ENCODE measurements at places on chromosomes 5 and 9. TPM values are rescaled to one million over a fixed set of nuclear protein-coding genes. Genes with fewer than 3 reads are reported as not detected.

The FRRS1L gene
- polyA plus RNA-seq = 3.7 TPM

The PRRT1B gene
- polyA plus RNA-seq = not detected

The ANGPTL2 gene
- polyA plus RNA-seq = 12.3 TPM

The PRRX2 gene
- polyA plus RNA-seq = 0.83 TPM

The NOTCH1 gene
- polyA plus RNA-seq = 2.6 TPM

The GRXCR2 gene
- polyA plus RNA-seq = not detected

The MTREX gene
- 11.2 TPM for polyA plus RNA-seq

The KCNIP1 gene
- 1.1 TPM for polyA plus RNA-seq

The CDH9 gene
- polyA plus RNA-seq = not detected

The HRCT1 gene
- polyA plus RNA-seq = 2.0 TPM

The FAM78A gene
- 1.0 TPM for polyA plus RNA-seq

The PITX1 gene
- polyA plus RNA-seq = not detected

The FIBCD1 gene
- polyA plus RNA-seq = 1.3 TPM

GRCh38 chr9:136202454-136203407, 2.2 kb downstream of the LHX3 start:
- peak; percentile 74 for DNase-seq

GRCh38 chr5:54362992-54363625, 52.7 kb upstream of the ARL15 start:
- DNase-seq = no peak

DNA sequence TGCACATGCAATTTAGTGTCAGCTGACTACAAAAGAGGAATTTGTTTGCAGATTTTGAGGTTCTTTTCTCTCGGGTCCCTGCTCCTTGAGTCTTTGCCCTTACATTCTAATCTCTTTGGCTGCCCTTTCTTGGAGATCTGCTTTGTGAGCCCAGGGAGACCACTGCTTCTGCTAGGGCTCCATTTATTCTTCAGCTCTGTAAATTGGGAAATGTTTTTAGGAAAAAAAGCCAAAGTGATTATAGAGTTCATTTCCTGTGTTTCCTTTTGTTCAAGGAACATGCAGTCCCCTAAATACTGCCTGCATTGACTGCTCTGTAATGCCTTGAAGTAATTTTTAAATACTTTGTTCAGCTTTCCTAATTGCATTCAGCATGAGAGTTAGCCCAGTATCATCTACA, 197.4 kb downstream of the CSNK1G3 start:
- no peak for DNase-seq

GRCh38 chr5:127133071-127133470, 59.8 kb upstream of the C5orf63 start:
- DNase-seq = no peak

GRCh38 chr5:119355685-119356611, at the start of gene TNFAIP8:
TSS of gene TNFAIP8 (plus strand) at chr5:119356019. CDS start at chr5:119356091, 72 bp downstream.
- peak; percentile 63 for DNase-seq

- no peak for DNase-seq
These were observed 1.4 kb upstream of the ETF1 start for GRCh38 chr5:138544181-138545134.

GRCh38 chr5:135883441-135883840, 12.2 kb downstream of the IL9 start:
- no peak for DNase-seq

DNA sequence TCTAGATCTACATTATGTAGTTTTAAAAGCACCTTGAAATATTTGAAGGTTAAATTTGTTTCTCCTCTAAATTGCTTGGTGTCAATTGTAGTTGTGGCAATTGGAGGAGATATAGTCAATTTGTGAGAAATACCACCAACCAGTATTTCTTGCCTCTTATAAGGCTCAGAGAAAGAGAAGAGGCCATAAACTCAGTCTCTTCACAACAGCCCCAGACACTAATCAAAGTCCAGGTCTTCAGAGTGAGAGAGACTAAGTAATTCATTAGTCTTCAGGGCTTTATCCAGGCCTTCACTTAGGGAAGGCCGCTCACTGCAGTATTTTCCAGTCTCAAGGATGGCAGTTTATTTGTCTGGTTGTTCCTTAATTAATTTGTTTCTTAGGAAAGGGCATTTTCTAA, 168.0 kb upstream of the RGMB start:
- no peak for DNase-seq

- peak; percentile 51 for DNase-seq
These were observed 167.5 kb downstream of the DAB2IP start for GRCh38 chr9:121818841-121819427.

DNA sequence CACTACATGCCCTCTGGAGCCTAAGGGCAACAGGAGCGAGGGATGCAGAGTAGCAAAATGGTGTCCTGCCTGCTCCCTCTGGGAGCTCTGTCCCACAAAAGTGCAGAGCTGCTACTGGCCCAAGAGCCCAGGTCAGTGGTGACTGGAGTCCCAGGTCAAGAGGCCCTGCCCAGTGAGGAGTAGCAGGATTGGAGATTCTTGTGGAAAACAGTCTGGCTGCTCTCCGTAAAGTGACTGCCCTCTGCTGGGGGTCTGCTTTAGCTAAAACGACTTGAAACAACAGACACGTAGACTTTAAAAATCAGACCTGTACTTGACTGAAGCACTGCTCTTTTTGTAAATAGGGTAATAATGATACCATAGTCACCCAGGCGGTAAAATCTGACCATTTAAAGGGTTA, 917.0 kb downstream of the MAT2B start:
- no peak for DNase-seq

DNA sequence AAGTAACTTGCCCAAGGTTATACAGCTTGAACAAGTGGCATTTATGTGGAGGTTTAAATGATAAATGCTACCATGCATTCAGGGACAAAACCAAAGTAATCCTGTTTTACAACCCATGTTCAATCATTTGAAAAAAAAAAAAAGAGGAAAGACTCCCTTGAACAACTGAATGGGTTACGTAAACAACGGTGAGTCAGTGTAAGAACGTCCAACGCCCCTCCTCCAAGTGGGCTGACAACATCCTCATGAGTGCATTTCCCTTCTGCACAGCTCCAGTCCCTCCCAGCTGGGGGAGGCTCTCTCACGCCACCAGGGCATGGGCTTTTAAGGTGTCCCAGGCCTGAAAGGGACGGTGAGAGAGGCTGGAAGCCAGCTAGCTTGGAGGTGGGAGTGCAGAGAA, 90.0 kb downstream of the PRRT1B start:
- no peak for DNase-seq

GRCh38 chr5:68087866-68088265, 127.7 kb upstream of the PIK3R1 start:
- no peak for DNase-seq
